ENCODE measurements at places on chromosomes 1 and 21.

DNA sequence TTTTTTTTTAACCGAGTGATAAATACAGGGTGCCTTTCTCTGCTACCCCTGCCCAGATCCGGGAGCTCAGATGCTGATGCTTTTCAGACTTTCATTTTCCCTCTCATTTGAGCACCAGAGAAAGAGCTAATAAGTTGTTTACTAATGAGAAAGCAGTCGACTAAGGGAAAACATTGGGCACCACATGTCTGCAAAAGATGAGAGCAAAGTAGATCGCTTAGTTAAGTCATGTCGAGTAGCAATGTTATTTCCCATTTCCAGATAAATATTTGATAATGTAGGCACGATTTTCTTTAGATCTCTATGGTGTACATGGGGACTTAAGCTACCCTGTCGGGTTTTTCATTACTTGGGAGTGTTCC, 1.2 kb downstream of the PKN2 start:
- no peak for DNase-seq

- DNase-seq: no peak
Measured at GRCh38 chr1:156401681-156402081, 32.7 kb downstream of the RHBG start.

DNA sequence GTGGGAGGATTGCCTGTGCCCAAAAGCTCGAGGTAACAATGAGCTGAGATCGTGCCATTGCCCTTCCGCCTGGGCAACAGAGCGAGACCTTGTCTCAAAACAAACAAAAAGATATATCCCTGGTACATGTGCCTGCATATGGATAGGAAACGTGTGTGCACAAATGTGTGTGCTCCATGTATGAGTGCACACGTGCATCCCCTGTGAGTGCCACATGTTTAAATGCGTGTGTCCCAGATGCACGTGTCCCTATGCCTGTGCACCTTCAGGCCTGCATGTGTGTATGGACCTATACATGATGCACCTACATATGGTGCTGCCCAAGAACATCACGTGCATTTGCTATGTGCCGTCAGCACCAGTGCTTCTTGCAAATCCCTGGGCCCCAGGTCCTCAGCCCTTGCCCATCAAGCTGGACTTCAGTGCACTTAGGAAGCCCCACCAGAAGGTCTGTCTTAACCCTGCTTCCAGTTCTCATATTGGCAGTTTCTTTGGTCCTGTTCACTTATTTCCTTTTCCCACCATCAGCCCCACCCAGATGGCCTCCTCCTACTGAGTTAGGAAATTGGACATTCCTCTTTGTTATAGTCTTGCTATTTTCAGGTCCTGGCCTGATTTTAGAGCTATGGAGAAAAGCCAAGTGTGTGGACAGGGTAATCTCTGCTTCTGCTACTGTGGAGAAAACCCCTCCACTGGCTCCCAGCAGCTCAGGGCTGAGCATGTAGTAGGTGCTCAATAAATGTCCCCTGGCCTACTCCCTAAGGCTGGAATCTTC, 15.4 kb downstream of the TIE1 start:
- no peak for DNase-seq

DNA sequence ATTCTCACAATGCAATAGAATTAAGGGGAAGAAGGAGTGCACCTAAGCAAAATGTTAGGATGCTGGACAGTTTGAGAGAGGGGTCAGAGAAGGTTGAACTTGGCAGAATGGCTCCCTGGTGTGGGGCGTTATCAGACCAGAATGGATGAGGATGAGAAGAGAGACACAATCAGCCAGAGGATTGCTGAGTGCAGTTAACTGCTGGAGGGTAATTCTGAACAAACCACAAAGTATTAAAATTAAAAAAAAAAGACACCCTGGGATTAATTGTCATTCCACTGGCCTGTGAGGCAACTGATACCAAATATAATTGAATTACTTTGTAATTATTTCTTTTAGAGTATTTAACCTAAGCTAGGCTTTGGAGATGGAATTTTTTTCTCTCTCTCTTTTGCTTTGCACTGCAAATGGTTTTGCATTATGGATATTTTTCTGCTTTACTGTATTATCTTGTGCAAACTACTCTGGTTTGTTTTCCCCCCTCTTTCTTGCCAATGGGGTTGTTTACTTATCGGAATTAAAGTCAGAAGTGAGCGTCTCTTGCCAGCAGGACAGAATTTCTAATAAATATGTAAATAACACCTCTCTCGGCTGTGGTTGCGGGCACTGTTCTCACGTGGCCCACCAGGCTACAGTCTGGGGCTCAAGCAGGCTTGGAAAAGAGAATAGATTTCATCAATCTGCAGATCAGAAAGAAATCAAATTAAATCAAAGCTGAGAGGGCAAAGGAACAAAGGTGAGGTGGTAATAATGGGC, 572.9 kb upstream of the CAMK1G start:
- DNase-seq: no peak

DNA sequence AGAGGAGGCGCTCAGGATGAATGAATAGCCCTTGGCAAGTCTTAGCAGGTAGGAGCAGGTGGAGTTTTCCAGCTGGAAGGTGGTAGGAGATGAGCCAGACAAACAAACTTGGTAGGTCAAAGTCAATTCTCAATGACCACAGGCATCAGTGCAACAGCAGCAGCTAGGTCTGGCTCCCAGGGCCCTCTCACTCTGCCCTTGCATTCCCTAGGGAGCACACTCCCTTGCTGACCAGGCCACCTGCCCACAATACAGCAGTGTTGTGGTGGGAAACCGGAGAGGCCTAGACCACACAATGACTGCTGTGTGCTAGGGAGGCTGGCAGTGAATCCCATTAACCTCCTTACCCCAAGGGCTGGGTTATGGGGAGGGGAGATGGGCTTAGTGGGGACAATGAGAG, 13.0 kb upstream of the PAQR6 start:
- no peak for DNase-seq

GRCh38 chr21:43720539-43721166, 1.7 kb downstream of the PDXK start:
- DNase-seq: no peak
